Memory B cell (primary cell): ENCODE measurements at places on chromosomes 2 and 18.

DNA sequence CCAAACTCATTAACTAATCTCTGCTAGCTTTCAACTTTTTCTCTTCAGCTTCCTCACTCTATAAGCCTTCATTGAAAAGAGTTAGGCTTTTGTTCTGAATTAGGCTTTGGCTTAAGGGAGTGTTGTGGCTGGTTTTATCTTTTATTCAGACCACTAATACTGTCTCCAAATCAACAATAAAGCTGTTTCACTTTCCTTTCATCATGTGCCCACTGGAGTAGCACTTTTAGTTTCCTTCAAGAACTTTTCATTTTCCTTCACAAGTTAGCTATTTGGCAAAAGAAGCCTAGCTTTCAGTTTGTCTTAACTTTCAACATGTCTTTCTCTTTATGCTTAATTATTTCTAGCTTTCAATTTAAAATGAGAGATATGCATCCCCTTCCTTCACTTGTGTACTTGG, 271.7 kb upstream of the FSIP2 start:
- DNase-seq = no peak

DNA sequence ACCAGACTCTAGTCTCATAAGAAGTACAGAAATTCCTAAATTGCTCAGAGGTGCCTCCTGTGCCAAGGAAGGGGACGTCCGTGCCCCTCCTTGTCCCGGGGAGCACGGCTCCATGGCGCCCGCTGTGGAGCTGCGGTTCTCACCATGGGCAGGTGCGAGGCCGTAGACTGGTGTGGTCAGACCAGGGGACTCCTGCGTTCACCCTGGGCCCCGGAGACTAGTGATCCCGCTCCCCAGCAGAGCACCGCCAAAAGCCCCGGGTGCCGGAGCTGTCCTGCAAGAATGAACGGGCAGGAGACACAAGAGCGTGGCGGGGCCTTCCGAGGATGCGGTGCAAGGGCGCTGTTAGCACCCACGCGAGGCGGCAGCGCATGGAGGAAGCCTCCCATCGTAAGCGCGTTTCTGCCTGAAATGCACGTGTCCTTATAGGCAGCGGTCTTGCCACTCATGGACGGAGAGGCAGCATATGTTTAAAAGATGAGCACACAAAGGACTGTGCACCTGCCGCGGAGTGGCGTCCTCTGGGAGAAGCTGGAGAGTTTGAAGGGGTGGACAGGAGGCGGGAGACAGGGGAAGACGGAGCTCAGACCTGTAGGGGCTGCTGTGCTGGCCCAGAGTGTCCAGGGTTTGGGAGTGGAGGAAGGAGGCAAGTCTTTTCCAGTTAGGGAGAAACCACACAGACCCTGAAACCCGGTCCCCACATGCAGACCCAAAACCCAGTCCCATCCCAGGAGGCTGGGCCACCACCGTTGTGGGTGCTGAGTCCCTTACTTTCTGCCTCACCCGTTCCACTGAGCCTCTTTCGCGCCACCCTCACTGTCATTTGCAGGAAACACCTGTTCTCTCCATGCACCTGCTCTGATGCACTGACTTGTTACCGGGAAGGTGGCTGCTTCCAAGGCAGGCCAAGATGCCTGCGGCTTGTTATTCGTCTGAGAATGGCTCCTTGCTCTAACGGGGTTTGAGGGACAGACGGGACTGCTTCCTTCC, 7.5 kb upstream of the KCNG2 start:
- DNase-seq = no peak

- no peak for DNase-seq
Observed at GRCh38 chr18:13455960-13456481, 237.5 kb downstream of the LDLRAD4 start.

- DNase-seq = no peak
Observed at GRCh38 chr2:233807966-233808935, 30.1 kb downstream of the MROH2A start.
